ENCODE measurements at places on chromosomes 6 and 20.

- peak; percentile 31 for DNase-seq
These were observed 492.0 kb upstream of the NRSN1 start for GRCh38 chr6:23633996-23634395.

- DNase-seq = no peak
These were observed 45.0 kb downstream of the TFAP2A start for GRCh38 chr6:10369896-10370295.

- DNase-seq = no peak
These were observed 8.7 kb downstream of the SNX21 start for GRCh38 chr20:45842169-45842812.

DNA sequence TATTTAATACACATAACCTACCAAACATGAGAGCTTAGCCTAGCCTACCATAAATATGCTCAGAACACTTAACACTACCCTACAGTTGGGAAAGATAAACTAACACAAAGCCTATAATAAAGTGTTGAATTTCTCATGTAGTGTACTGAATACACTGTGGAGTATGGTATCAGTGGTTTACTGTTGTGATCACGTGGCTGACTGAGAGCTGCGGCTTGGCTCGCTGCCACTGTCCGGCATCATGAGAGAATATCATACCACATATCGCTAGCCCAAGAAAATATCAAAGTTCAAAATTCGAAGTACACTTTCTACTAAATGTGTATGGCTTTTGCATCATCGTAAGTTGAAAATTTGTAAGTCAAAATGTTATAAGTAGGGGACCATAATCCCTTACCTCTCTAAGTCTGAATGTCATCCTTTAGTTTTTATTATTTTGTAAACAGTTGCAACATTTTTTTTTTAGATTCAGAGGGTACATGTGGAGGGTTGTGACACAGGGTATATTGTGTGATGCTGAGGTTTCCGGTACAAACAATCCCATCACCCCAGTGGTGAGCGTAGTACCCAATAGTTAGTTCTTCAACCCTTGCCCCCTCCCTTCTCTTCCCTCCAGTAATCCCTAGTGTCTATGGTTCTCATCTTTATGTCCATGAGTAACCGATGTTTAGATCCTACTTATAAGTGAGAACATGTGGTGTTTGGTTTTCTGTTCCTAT is 14.6 kb upstream of the TAAR1 start:
- no peak for DNase-seq

DNA sequence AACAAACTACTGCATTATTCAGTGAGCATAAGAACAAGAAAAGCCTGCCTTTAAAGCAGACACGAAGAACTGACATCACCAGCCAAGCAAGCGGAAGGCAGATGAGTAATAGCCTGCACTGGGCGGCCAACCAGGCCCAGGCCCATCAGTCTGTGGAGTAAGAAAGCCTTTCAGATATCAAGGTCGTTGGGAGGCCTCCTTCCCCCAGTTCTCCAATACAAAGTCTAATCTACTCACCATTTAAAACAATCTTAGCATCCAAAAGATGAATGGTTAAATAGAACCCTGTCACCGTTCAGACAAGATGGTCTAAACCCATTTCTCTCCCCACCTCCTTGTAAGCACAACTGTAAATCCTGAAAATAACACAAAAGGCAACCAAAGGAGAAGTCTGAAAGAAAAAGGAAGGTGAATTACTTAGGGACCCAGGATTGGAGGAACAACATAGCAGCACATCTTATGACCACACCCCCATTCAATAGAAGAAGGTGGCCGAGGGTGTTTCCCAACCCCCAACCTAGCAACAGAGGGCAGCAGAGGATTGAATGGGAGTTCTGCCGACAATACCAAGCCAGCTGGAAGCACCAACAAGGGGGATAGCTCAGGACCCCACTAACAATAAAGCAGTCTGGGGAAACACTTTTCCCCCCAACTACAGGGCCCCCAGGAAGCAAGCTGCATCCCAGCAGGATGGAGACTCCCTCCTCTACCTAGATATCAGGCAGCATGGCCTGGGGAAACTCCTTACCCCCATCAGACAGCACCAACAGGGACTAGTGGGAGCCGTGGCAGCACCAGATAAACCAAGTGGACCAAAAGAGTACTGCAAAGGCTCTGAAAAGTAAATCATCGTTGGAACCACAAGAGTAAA is 67.9 kb downstream of the ZHX3 start:
- DNase-seq = no peak

GRCh38 chr6:127793396-127793795 is 107.5 kb downstream of the THEMIS start:
- DNase-seq = no peak

DNA sequence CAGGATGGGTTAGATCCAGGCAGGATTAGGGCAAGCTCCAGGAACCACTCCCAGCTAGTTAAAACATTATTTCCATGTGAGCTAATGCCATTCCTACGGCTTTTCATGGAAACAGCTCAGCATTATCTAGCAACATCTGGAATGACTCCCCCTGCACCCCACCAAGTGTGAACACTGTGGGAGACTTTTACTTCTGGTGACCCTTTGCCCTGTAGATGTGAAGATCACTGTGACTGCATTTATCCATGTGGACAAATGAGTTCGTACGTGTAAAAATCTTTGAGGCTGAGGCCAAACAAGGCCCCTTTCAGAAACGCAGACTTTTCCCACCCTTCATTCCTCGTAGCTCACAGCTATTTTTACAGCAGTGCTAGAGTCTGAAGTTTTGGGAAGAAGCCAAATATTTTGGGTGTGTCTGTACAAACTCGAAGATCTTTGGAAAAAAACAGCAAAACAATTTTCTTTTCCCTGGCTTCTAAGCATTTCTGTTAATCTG is 221.8 kb upstream of the SOX4 start:
- no peak for DNase-seq

- DNase-seq = no peak
These were observed 45.5 kb upstream of the CCR6 start for GRCh38 chr6:167077241-167077932.

DNA sequence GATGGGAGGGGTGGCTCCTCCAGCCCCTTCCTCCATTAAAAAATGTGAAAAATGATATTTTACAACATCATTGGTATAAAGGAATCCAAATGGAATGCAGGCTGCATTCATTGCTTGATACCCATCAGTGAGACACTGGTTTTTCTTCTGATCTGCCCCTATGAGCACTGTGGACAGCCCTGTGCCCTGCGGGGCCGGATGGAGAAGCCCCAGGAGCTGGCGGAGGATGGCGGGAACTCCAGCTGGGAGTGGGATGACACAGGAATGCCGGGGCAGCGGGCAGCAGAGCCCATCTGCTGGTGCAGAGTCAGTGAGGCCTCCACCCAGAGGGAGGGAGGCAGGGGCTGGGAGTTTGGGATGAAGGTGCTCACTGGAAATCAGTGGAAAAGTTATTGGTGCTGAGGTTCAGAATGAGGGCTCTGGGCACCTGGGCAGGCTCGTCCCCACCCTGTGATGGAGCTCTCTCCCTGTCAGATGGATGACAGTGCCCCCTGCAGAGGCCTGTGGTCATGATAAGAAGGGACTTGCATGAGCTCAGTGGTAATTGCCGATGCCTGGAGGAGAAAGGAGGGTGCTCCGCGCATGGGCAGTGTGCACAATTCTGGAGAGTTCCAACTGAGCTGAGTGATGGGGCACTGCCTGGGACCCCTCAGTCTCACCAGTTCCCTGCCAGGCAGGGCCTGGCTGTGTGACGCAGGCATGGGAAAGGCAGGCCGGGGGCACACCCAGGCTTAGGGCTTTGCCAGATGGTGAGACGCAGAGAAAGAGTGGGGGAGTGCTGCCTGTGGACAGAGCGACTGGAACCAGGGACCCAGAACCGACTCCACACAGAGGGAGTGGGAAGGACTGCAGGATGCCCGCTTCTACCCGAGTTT is 23.2 kb downstream of the CTCFL start:
- no peak for DNase-seq

GRCh38 chr6:136922685-136923006 is 545 bp downstream of the SLC35D3 start:
- DNase-seq = no peak

DNA sequence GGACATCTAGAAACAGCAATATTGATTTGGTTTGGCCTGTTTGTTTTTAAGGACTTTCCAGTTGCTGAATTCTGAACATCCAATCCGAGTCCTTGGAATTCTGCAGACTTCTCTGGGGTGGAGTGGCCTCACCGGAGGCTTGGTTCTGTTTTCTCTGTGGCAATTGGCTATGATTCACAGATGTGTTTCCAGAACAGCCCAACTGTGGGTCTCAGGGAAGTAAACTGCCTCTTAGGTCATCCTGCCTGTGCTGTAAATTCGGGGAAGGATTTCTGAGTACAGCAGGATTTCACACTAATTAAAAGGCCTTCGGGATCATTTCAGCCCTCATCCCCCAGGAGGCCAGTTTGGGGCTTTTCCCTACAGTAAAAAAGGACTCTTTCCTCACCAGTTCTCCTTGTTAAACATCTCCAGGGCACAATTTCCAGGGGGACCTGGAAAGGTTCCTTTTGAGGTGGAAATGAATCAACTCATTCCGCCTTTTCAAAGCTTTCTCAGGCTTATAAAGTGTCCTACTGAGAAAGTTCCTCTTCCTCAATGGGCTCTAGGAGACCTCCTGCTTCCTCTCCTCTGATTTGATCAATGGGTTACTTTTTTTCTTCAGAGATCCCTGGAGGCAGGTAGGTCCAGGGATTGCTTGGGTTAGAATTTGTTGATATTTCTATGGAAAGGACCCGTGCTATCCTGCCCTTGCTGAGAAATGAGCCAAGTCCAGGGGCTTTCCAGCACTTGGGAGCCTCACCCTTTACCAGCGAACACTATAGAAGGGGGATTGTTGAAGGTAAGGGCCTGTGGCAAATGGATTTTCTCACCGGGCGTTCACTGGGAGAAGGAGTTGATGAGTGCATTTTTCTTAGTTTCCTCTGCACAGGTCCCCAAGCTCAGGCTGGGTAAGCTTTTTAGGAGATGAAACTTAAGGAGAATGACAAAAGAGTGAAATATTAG is 114.6 kb downstream of the CLIC5 start:
- DNase-seq = no peak

GRCh38 chr6:107711412-107712236 is 112.5 kb downstream of the SCML4 start:
- DNase-seq = no peak

DNA sequence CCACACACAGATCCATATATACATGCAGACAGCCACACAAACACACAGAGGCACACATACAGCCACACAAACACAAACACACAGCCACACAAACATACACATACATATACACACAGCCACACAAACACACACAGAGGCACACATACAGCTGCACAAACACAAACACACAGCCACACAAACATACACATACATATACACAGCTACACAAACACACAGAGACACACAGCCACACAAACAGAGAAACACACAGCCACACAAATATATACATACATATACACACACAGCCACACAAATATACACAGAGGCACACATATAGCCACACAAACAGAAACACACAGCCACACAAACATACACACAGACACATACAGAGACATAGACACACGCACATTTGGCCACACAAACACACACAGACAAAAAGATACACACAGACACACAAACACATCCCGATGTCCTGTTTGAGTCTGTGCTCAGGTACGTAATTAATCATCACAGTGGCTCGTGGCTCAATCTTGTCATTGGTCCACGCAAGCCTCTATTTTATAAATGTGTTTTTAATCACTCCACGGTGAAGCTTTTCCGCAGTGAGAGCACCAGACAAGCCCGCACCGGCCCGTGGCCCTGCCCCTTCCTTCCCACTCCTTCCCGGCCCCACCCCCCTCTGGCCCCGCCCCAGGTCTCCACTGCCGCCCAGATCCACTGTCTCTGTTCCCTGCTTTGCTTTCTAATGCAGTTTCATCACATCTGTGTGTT is 135.3 kb downstream of the CDH4 start:
- no peak for DNase-seq

- DNase-seq = no peak
These were observed 102.0 kb upstream of the TNFAIP3 start for GRCh38 chr6:137765059-137765458.

- no peak for DNase-seq
These were observed 75.9 kb downstream of the UTRN start for GRCh38 chr6:144361016-144361415.

- DNase-seq = no peak
These were observed 77.3 kb downstream of the KCNQ5 start for GRCh38 chr6:72699159-72699558.

GRCh38 chr6:40719671-40720374 is 132.7 kb upstream of the LRFN2 start:
- DNase-seq = no peak

GRCh38 chr20:187733-188132 is 1.8 kb downstream of the DEFB128 start:
- no peak for DNase-seq

- DNase-seq = no peak
These were observed 36.3 kb downstream of the PPP1R3G start for GRCh38 chr6:5121479-5121878.

GRCh38 chr6:155274533-155274932 is 10.7 kb downstream of the CLDN20 start:
- no peak for DNase-seq

- no peak for DNase-seq
These were observed 126.0 kb upstream of the PMEPA1 start for GRCh38 chr20:57835588-57836455.

GRCh38 chr20:1322511-1323245 is 6.3 kb downstream of the SDCBP2 start:
- DNase-seq = no peak

- no peak for DNase-seq
These were observed 67.7 kb downstream of the PHACTR2 start for GRCh38 chr6:143745166-143746133.

DNA sequence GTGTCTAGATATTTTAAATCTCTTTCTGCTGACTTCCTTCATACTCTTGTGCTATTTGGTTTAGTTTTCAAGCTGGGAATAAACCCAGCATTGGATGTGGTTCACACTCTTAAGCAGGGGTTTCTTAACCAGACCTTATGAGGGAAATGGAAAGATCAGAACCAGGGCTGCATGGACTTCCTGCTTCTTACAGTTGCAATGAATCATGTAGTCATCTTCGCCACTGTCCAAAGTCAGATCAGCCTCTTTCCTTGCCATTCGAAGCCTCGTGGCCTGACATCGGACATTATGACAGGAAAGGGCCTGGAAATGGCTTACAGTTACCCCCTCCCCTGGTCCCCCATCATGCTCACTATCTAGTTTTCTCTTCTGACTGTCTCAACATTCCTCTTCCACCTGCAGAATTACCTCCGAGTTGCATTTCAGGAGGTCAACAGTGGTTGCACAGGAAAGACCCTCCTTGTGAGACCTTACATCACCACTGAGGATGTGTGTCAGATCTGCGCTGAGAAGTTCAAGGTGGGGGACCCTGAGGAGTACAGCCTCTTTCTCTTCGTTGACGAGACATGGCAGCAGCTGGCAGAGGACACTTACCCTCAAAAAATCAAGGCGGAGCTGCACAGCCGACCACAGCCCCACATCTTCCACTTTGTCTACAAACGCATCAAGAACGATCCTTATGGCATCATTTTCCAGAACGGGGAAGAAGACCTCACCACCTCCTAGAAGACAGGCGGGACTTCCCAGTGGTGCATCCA is 16.8 kb upstream of the NAA20 start:
- no peak for DNase-seq

GRCh38 chr6:111068866-111069234 is 18.5 kb upstream of the SLC16A10 start:
- no peak for DNase-seq

- DNase-seq = no peak
These were observed 98.6 kb upstream of the SUPT3H start for GRCh38 chr6:45476341-45476740.

GRCh38 chr20:341682-342081 is 5.2 kb upstream of the NRSN2 start:
- DNase-seq = no peak

All from anterior cingulate cortex (tissue), 58 donors.